ENCODE measurements at places on chromosomes 5 and 9.

GRCh38 chr9:107734256-107735013 lies 244.9 kb upstream of the KLF4 start:
- DNase-seq: no peak

DNA sequence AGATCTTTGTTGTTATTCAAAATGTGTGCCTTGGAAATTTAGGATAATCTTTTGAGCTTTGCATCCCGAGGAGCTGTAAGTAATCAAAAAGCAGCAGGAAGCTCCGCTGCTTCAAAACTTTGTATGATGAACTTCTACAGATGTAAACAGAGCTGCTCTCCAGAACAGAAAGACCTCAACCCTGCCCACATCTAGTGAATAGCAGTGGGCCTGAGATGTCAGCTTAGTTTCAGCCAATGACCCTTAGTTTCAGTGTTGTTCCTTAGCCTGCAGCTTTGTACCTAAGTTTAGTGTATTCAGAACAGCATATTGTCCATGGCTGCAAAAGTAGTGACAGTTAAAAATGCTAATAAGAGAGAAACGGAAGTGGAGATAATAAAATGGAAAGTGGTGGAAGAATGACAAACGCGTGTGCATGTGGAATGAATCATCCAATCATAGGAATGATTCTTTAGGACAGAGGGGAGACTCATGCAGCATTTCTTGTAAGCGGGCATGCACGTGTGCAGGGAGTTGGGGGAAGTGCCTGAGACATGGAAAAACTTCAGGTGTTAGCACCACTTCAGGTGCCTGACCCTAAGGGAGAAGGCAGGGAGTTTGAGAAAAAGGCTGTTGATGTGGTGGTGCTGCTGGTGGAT lies 24.9 kb downstream of the SNX24 start:
- DNase-seq: no peak

GRCh38 chr9:117809751-117810150 lies 105.5 kb downstream of the TLR4 start:
- DNase-seq: no peak

GRCh38 chr9:81552581-81552991 lies 136.8 kb downstream of the TLE1 start:
- DNase-seq: no peak

- DNase-seq: no peak
Observed at GRCh38 chr9:33184963-33185362, 17.8 kb upstream of the B4GALT1 start.

DNA sequence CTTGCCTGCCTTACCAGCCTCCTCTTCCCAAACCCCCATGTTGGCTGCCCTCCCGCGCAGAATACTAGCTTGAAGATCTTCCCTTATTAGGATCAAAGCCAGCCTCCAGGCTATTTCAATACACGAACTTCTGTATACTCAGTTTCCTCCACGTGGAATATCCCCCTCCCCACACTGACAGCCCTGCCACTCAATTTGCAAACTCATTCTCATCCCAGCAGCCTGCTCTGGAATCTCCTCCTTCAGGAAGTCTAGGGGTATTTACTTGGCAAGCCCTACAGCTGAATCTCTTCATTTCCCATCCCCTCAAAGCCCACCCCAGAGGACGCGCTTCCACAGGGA lies 157.0 kb upstream of the SMIM23 start:
- DNase-seq: no peak

GRCh38 chr5:39119404-39120051 lies 45.3 kb upstream of the RICTOR start:
- DNase-seq: no peak
